ENCODE measurements at places on chromosomes 3 and 15.
A peak's percentile ranks its signal among the peaks of the same experiment; 100 is the strongest.

- DNase-seq: no peak
These were observed 9.6 kb upstream of the SLCO2A1 start for GRCh38 chr3:134039161-134039862.

GRCh38 chr3:114691871-114692270, 398.0 kb downstream of the TIGIT start:
- DNase-seq: no peak

GRCh38 chr15:90540768-90541167, 11.0 kb downstream of the CRTC3 start:
- no peak for DNase-seq

DNA sequence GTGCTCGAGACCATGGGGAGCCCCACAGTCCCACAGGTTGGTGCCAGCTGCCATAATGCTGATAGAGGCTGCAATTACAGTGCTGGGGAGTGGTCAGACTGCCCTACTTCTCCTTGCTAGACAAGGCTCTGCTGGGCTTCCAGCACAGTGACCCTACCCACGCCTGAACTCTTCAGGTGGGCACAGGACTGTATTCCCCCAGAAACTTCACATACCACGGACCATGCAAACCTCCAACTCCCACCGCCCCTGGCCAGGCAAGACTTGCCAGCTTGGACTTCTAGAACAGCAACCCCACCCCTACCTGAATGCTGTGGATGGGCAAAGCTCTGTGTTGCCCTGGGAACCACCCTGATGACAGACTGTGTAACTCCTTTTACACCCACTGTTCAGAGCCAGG, 885.3 kb downstream of the SI start:
- DNase-seq: no peak

DNA sequence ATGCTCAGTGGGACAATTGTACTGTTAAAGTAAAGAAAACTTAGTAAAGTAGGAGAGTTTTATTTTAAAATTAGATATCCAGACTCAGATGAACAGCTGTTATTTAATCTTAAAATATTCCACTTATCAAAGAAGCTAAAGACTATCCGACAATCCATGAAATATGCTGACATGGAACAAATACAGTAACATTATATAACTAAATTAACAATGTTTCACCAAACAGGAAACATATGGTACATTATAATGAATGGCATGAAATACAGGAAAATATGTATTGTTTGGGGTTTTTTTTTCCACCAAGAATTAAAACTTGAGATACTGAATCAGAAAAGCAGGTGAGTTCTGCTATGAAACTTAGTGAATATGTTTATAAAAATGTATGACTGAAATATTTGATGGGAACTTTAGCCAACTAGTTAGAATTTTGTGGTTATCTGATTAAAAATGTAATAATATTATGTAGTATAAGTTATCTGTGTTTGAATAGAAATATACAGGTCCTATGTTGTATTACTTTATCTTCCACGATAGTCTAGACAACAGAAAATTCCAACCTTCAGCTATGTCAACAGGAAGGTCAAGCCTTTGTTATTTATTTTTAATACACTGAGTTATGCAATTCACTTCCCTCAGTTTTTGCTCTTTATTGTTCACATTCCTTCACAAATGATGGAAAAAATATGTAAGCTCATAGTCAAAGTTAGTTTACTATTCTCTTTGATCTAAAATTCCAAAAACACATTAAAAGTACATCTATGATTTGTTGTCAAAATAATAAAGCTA, 72.7 kb downstream of the UACA start:
- no peak for DNase-seq

- no peak for DNase-seq
These were observed 766.8 kb downstream of the TBL1XR1 start for GRCh38 chr3:176430244-176431037.

DNA sequence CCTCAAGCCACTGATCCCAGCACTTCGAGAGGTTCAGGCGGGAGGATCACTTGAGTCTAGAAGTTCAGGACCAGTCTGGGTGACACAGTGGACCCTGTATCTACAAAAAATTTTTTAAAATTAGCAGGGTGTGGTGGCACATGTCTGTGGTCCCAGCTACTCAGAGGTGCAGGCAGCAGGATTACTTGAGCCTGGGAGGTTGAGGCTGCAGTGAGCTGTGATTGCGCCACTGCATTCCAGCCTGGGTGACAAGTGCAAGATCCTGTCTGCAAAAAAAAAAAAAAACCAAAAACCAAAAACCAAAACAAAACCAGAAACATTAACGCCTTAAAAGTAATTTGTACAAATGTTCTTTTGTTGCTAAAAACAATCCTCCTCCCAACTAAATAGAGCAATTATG, 27.9 kb upstream of the SLC12A8 start:
- DNase-seq: no peak

DNA sequence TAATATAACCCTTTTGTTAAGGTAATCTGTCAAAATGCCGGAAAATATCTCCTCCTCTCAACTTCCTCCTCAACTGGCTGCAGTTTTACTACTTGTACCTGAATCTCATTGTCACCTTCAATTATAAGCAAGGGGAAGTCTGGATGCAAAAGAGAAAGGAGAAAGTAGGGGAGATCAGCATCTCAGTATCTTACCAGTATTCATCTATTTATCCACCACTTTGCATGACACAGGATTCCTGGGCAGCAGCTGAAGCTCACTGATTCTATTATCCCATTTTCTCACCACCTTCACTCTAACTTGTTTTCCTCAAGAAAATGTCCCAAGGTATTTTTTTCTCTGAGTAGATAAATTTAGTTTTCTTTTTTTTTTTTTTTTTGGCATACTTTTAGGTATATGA, 440.5 kb upstream of the CBLB start:
- no peak for DNase-seq

- DNase-seq: no peak
These were observed 74.0 kb upstream of the NMNAT3 start for GRCh38 chr3:139751789-139752188.

DNA sequence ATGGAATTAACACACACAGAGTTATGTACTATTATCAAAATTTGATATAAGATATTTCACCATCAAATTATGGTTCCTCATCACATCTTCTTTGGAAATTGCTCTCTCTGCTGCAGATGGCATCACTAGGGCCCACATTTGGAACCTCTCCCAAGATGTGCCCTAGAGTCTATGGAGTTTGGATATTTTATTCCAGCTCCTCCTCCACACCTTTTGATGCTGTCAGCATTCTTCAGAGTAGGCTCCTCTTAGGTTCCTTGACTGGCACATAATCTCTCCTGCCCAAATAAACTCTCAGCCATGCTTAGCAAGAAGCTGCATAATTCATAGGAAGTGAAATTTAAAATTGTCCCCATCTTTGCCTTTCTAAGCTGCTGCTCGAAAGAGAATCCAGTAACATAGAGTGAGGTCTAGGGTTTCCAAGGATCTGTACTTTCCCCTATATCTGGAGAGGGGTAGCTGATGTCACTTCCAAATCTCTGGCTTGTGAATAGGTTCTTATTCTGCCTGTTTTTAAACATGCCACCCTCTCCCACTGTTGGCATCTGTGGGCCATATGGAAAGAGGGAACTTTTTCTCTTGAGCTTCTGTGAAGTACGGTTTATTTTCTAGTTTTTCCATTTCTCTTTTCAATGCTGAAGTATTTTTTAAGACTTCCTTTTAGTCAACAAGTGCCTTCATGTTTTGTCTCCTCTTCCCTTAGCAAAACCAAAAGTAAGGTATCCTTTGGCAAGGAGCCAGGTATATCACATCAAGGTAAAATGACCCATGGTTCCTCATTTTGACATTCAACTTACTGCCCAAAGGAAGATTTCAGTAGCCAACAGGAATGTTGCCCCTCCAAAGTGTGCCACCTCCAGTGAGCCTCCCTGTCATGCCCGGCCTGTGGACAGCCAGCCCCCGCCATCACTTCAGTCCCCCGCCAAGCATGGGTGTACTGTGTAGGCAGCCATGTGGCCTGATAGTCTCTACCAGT, 75.3 kb upstream of the C2CD4B start:
- DNase-seq: no peak

- DNase-seq: no peak
These were observed 6.2 kb downstream of the THSD4 start for GRCh38 chr15:71121442-71121841.

DNA sequence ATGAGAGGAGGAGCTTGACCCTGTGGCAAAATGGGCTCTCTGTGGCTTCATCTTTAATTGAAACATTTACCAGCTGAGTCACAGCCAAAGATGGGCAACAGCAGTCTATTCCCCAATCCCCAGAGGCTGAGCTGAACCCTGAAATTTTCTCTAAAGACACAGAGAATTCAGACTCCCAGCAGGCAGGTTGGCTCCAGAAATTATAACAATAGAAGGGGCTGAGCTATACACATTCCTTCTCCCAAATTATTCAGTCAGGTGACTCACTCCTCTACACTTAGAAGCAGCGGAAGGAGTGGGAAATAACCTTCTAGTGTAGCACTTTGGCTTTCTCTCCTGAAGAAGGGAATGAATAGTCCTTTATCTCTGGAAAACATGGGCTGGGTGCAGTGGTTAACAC, 264.3 kb upstream of the ARHGEF26 start:
- no peak for DNase-seq

DNA sequence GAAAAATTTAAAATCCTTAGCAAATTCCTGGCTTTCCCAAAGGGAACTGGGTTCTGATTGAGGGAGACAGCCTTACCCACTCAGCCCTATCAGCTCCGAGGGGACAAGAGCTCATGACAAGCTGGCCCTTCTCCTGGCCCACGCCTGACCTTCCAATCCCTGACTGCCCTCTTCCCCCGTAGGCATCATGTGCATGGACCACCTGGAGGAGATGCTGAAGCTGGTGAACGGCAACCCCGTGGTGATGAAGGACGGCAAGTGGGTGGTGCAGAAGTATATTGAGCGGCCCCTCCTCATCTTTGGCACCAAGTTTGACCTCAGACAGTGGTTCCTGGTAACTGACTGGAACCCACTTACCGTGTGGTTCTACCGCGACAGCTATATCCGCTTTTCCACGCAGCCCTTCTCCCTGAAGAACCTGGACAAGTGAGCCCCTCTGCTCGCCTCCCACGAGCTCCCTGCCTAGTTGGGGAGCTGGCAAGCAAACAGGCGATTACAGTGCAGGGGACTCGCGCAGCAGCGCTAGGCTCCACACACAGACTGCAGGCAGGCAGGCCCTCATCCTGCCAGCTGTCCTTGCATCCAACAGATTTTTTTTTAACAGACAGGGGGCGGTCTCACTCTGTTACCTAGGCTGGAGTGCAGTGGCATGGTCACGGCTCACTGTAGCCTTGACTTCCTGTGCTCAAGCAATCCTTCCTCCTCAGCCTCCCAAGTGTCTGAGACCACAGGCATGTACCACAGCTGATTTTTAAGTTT, 16.8 kb downstream of the RPUSD3 start:
- DNase-seq: no peak

DNA sequence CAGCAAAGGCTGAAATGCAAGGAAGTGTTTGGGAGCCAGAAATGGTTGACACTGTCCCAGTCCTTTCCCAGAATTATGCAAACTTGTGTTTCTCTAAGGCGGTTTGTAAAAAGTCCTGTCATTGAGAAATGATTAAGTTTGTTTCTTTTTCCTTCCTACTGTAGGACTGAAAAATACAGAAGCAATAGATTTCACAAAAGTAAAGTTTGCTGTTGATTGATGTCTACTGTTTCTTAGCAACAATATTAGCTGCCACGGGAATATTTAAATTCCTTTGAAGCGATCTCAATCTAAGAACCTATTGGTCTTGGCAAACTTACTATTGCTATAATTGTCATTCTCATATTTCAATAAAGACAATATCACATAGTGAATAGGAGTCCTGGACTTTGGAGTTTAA, 100.7 kb upstream of the IL12A start:
- no peak for DNase-seq

GRCh38 chr3:182508919-182509711, 284.2 kb upstream of the ATP11B start:
- no peak for DNase-seq

DNA sequence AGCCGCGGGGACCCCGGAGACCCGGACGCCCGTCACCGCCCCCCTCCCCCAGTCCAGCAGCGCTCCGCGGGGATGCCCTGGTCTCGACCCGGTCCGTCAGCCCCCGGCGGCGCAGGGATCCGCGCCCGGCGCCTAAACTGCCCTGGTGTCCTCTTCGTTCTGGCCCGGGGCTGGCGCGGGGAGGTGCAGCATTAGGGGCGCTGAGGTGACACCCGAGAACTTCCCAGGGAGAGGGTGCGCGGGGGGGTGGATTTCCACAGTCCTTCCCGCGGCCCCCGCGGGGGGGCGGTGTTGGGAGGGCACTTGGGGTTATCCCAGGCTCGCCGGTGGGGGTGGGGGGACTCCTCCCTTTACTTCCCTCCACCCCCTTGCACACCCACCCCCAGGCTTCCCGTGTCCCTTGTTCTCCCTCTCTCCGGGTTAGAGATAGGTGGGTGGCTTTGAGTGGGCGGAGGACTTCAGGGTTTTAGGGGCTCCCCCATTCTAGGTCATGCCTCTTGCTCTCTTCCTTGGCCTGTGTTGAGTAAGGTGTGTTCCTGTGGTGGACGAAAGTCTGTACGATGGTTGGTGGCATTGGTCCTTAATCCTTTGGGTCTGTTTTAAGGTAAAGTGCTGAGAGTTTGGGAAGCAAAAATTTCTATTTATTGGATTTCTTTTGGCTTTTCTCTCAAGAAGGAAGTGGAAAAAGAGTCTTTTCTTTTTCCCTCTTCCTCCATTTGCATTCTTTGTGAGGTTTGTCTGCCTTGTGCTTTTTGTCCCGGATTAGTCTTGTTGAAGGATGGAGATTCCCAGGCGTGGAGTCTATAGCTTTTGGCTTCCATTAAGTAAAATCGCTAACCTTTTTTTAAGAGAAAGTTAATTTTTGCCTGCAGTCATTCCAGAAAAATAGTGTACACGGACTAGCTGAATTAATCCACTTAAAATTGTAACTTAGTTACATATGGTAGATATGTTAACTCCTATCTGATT, 811 bp downstream of the SKIL start:
- peak; percentile 53 for DNase-seq

DNA sequence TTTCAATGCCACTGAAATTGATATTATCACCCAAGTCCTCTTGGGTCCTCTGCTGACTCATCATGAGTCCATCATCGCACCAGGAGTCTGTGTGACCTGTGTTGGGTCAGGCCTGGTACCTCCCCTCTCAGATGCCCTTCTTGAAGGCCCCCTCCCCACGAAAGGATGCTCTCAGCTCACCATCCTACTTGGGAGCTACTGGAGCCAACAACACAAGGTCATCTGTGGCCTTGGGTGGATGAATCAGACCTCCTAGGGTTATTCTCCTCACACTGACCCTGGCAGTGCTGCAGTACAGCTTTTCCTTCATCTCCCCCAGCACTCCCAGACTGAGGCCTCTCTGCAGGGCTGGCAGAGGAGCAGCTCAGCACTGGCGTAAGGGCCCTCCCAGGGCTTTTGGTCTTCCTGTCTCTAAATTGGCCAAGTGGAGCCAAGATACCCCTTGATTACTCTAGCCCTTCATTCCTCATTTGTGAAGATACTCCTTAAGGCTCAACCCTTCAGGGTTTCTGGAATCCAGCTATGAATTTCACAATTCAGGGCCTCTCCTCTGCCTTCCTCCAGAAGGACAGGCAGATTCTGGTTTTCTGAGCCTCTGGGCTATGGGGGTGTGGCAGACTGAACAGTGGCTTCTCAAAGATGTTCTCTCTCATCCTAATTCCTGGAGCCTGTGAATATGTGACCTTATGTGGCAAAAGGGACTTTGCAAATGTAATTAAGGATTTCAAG, 80.7 kb upstream of the GSK3B start:
- DNase-seq: no peak

- no peak for DNase-seq
These were observed 6.5 kb downstream of the ADAM10 start for GRCh38 chr15:58742819-58743502.
